ENCODE measurements at places on chromosomes 2 and 18.

- no peak for DNase-seq
These were observed 111.5 kb downstream of the PLEKHM3 start for GRCh38 chr2:207913772-207914358.

DNA sequence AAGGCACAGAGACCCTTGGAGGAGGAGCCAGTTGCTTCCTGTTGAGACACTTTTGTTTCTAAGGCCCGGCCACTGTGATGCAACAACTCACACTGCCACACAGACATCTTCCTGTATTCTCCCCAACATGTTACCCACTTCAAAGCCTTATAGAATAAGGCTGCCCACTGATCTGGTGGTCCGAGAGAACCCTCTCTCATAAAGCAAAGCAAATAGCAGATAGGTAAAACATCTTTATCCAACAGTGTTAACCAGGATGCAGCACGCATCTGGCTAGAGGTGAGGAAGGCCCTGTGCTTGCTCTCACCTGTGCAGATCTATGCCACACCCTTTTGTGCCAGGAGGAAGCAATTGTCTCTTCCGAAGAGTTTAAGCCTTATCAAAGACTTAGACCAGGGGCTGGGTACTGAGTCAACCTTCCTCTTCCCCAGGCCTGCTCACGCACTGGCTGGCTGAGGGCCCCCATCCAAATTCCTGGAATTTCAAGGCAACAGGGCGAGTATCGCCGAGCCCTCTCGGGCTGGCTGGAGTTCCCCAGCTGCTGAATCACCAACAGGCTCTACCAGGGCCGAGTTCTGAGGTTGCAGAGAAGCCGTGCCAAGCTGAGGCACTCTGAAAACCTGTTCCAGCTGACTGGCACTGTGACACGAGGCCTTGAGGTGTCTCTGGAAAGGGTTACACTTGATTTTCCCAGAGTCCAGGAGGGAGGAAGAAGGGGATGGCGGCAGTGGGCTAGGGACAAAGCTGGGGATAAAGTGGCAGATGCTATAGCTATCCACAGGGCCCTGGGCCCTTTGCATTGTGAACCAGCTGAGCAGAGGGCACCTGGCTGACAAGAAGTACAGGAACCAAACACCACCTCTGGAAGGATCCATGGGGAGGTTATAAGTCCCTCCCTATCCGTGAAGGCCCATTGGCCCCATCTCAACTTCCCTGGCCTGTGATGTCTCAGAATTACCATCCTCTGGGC is 29.3 kb downstream of the TGFA start:
- DNase-seq: no peak

- no peak for DNase-seq
These were observed 129.1 kb upstream of the DOCK10 start for GRCh38 chr2:225171350-225171749.

GRCh38 chr2:229098801-229099200 is 172.3 kb downstream of the PID1 start:
- no peak for DNase-seq

All from cerebellar nuclear complex (tissue), 1 donor.